GM12891 (cell line): ENCODE measurements at places on chromosomes 2 and 18.

GRCh38 chr2:179825494-179825893 is 35.9 kb downstream of the ZNF385B start:
- DNase-seq: no peak

DNA sequence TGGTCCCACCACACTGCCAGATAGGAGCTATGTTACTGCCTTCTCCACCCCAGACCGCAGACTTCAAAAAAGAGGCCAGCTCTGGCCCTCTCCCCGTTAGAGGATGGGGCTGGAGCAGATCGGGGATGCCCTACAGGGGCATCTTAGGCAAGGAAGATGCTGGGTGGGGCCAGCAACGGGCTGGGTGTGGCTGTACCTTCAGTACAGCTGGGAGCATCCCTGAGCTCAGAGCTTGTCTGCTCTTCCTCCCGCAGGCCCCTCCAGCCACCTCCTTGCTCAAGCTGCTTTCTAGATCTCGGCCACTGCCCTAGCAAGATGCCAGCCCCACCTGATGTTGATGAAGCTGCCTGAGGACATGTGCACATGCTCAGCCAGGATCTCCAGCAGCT is 9.8 kb downstream of the PTPRN start:
- no peak for DNase-seq

GRCh38 chr2:78029392-78029995 is 507.3 kb upstream of the LRRTM4 start:
- no peak for DNase-seq

GRCh38 chr2:37872192-37872750 is 52.8 kb upstream of the RMDN2 start:
- DNase-seq: no peak

DNA sequence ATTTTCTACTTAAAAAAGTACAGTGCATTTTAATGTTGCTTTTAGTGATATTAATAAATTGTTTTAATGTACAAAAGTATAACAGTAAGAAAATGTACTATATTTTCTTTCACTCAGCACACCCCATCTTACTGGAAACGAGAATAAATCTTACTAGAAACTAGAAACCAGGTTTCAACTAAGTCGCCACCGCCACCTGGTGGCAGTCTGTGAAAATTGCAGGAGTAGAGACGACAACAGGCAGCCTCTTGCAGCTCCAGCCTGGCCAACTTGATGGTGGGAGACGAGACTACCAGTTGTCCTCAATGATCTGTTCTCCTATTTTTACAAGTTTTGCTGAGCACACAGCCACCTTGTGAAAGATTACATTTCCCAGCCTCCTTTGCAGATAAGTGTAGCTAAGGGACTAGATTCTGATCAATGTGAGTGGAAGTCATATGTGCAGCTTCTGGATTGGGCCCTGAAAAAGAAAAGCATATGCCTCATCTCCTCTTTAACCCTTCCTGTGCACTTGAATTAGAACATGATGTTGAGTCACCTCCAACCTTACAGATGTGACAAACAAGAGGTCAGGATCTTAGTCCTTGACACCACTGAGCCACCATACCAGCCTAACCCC is 8.7 kb downstream of the OTOF start:
- DNase-seq: peak; percentile 81

DNA sequence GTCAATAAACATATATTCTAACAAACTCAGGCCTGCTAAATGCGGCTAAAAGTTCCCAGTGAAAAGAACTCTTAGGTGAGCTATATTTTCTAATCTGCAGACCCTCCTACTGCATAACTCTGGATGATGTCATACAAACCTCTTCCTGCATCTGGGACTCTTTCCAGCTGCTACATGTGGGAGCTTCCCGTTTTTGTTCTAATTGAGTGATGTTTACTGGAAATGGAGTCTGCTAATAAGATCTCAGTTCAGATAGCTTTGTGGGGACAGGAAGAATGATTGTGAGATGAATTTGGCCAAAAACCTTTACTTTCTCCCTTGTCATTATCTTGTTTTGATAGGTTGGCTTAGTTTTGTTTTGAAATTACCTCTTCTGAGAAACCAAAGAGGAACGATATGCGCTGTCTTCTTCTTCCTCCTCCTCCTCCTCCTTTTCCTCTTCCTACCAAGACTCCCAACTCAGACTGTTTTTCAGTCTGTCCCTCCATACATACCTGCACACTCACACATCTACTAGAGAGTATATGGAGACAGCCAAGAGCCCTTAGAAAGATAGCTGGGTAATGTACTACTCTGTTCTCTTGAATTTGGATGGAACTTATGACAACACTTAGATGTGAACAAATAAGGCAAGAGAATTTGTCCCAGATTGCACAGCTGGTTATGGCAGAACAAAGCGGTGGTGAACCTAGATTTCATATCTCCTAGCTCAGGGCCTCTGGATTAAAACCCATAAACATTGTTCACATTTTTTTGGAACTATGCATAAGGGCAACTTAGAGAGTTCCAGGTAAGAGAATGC is 39.8 kb upstream of the AAK1 start:
- DNase-seq: no peak

- DNase-seq: no peak
Measured at GRCh38 chr2:119846021-119846420, 86.3 kb downstream of the PTPN4 start.

DNA sequence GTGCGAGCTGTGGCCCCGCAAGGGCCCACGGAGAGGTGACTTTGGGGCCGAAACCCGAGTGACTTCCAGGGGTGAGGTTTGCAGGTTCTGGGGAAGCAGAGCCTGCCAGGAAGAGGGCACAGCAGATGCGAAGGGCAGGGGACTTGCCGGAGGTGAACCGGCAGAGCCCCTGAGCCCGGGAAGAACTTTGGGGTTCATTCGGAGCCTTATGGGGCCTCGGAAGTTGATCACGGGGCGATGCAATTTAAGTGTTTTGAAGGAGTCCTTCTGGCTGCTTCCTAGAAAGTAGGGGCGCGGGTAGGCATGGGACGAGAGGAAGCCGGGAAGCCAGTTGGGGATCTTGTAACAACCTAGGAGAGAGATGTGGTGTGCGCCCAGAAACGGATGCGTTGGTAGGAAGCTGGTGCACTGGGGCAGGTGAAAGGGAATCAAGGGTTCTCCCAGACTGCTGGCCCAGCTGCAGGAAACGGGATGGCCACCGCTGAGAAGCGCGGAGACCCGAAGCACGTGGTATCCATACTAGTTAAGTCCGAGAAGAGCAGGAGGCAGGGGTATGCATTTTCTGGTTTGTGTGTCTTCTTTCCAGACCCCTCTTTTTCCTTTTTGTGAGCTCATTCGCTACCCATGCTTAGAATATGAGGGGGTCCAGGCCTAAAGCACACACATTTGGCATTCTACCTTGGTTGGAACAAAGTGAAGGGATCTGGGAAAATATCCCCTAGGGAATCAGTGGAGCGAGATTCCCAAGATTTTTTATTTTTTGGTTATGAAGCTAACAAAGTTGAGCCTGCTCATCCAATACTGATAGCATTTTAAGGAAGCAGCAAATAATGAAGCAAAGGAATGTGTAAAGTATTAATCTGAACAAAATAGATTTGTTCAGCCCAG is 758 bp downstream of the SCLY start:
- peak; percentile 27 for DNase-seq

- no peak for DNase-seq
Measured at GRCh38 chr2:11676640-11677039, 6.6 kb upstream of the NTSR2 start.

GRCh38 chr18:3451989-3452749 is 2.2 kb downstream of the TGIF1 start:
- no peak for DNase-seq

- DNase-seq: no peak
Measured at GRCh38 chr2:196046123-196046917, 22.3 kb downstream of the DNAH7 start.

- no peak for DNase-seq
Measured at GRCh38 chr2:33791625-33792024, 192.5 kb upstream of the FAM98A start.

- no peak for DNase-seq
Measured at GRCh38 chr2:198546122-198546521, 741.7 kb downstream of the PLCL1 start.

GRCh38 chr18:8779251-8779650 is 73.9 kb downstream of the MTCL1 start:
- no peak for DNase-seq

- no peak for DNase-seq
Measured at GRCh38 chr2:26623541-26624495, 17.3 kb downstream of the CIB4 start.

DNA sequence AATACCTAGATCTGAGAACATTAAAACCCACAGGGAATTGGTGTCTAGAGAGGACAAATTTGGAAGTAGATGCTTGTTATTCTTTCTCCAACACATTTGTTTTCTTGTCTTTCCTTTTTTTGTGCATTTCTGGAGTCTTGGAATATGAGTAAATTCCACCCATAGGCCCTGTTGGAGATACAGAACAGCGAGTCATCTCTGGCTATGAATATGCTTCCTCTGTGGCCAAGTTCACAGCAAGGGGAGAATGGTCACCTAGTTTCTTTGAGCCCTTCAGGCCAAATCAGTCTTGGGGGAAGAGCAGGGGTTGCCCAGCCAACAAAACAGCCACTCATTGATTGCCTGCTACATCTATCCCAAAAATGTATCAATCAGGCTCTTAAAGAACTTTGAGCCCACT is 31.3 kb downstream of the SP140L start:
- DNase-seq: no peak

- no peak for DNase-seq
Measured at GRCh38 chr2:25032094-25032493, 9.8 kb upstream of the EFR3B start.

DNA sequence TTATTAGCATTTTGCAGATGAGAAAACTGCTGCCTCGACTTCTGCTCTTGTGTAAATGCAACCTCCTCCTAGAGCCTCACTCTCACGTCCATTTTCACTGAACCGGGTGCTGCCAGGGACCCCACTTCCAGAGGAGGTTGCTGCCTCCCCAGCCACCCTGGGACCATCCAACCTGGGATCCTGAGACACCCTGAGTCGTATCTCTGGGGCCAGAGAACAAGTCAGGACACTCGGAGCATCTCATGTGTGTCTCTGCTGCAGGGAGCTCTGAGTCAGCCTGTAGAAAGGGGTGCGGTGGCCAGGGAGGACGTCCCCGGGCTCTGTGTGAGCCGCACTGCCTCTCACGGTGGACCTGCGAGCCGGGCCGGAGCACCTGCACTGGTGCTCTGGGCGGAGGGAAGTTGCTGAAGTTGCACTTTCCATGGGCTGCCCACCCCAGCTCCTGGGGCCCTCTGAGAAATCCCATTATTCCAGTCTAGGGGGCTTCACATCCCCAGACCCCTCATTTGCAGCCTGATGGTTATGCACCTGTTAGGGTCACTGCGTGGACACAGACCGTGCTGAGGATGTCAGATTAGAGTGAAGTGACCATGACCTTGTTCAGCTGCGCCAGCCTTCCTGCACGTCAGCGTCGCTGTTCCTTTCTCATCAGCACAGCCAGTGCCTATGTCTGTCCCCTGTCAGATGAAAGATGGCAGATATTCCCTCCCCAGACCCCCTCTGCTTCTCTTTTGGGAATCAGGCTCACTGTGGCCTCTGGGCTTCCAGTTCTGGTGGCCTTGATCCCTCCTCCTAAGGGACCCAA is 230.4 kb downstream of the KLHL29 start:
- DNase-seq: no peak

GRCh38 chr18:30192216-30192615 is 850.3 kb downstream of the DSC3 start:
- no peak for DNase-seq

DNA sequence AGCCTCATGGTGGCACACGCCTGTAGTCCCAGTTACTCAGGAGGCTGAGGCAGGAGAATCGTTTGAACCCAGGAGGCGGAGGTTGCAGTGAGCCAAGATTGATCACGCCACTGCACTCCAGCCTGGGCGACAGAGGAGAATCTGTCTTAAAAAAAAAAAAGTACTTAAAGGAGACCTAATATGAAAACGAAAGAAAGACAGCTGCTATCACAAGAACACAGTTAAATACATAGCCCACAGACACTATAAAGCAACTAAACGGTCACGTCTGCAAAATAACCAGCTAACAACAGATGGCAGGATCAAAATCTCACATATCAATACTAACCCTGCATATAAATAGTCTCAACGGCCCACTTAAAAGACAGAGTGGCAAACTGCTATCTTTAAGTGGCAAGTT is 43.9 kb upstream of the TACR1 start:
- no peak for DNase-seq

DNA sequence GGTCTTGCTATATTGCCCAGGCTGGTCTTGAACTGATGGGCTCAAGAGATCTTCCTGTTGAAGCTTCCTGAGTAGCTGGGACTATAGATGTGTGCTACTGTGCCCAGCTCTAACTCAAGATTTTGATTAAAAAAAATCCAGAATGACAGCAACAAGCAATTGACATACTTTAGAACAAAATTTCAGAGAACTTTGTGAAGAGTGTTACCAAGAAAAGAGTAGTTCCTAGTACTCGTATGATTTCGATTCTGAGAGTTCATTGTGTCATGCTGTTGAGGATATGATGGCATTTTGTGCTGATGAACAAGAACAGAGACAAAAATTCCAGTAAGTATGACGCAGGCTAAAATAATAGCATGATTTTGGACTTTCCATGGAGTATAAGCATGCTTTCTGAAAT is 90.2 kb upstream of the TWSG1 start:
- DNase-seq: no peak

DNA sequence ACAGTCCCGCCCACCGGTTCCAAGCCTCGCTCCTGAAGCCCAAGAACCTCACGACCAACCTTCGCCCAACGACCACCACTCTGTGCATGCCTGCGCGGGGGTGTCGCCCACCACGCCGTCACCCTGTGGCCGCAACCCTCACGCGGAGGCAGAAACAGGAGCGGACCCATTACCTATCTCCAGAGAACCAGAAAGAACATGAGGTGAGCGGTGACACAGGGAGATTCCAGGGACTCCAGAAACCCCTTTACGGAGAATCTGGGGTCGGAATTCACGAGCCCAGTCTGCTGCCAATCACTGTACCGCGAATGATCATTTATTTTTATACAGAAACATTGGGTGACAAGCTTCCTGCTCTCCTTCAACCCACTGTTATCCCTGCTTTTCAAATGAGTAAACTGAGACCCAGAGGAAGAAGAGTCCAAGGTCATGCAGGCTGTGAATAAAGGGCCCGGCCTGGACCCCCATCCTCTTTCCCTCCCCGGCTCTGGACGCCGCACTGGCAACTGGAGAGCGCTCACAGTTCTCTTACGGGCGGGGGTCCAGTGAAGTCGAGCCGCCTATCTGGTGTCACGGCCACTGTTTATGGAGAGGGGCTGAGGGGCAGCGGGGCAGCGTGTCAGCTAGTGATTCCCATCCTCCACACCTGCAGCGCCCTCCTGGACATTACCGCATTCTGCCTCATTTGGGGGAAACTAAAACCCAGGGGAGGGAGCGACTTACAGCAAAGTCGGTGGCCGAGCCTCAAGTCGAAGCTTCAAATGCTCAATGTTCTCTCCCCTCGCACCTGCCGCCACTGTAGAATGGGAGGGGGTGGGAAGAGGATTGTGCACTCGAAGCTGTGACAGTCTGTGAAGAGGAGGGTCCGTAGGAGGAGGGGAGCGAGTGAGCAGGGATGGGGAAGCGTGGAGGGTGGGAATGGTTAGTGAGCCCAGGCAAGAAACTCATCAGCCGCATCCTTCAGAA is 723 bp upstream of the SLC30A3 start:
- no peak for DNase-seq

- DNase-seq: no peak
Measured at GRCh38 chr2:237874585-237875161, 15.2 kb downstream of the RAMP1 start.

- no peak for DNase-seq
Measured at GRCh38 chr2:95299961-95300360, 2.8 kb downstream of the KCNIP3 start.

GRCh38 chr2:158045362-158045761 is 56.3 kb upstream of the UPP2 start:
- no peak for DNase-seq
